ENCODE measurements at places on chromosomes 16 and 17. TPM values are rescaled to one million over a fixed set of nuclear protein-coding genes. Genes with fewer than 3 reads are reported as not detected.

- no peak for DNase-seq
These were observed 366.3 kb downstream of the WWOX start for GRCh38 chr16:78465730-78466129.

GRCh38 chr17:65531256-65532100, 30.0 kb downstream of the AXIN2 start:
- DNase-seq: peak; percentile 43

The NF1 gene
- polyA plus RNA-seq: 9.0 TPM

DNA sequence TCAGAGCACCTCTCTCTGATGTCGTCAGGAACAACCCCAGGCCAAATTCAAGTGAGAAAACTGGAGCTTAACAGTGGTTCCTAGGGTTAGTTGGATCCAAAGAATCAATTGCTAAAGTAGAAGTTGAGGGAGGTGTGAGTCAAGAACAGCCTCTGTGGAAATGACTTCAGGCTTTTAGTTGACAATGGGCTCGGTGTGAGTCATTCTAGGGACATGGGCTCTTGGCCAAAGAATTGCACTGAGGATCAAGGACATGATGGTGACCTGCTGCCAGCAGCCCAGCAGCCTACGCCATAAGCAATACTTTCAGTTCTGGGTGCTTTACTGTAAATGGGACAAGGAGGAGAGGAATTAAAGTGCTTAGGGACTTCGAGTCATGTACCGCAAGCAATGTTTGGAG, 32.1 kb upstream of the SMURF2 start:
- no peak for DNase-seq

The RHBDL1 gene
- 3.6 TPM for polyA plus RNA-seq

The VAT1L gene
- polyA plus RNA-seq: 5.9 TPM

The CHD9NB gene
- polyA plus RNA-seq: 0.76 TPM

DNA sequence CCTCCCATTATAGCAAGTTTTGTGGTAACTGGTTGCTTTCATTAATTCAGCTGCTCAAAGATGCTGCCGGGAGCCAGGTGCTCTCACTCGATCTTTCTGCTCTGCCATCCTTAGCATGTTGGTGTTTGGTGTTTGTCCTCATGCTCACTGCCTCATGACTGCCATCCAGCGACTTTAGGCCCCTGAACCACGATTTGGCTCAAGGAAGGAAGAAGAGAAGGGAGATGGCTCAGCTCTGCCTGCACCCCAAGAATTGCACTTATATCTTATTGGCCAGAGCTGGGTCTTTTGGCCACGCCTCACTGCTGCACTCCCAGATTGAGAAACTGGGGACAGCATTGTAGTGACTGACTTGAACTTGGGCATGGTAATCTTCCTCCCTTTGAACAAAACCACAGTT, 52.7 kb downstream of the ARSG start:
- DNase-seq: no peak

The RNF222 gene
- polyA plus RNA-seq: not detected

GRCh38 chr16:50996830-50997186, 154.3 kb downstream of the SALL1 start:
- no peak for DNase-seq

GRCh38 chr16:15894571-15895374, 6.4 kb upstream of the CEP20 start:
- DNase-seq: no peak

The RNF157 gene
- polyA plus RNA-seq: 5.5 TPM

The MMP28 gene
- polyA plus RNA-seq: 3.4 TPM

DNA sequence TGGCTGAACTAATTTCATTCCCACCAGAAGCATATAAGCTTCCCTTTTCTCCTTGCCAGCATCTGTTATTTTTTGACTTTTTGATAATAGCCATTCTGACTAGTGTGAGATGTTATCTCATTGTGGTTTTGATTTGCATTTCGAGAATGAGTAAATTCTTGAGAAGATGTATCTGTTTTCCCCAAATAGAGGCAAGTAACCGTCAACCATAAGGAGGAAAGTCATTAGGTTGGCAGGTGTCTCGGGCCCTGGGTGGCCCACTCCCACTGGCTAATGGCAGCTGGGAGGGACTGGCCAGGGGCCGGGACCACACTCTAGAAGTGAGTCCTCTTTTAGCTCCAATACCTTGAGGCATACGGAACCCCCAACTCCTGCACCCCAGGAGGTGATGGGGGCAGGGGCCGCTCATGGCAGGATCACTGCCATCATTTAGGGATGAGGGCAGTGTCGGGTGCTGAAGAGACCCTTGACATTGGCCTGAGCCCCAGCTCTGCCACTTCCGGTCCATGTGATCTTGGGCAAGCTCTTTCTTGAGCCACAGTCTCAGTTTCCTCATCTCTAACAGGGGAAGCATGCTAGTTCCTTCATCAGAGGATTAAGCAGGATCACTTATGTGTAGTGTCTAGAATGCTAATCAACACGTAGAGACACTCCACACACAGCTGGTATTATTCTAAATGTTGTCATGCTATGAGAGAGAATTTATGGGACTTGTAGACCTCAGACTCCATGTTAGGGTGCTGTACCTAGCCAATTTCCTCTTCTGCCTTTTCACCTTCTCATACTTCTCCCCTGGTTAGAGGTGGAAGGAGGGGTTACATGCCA, 44.3 kb downstream of the RGS9 start:
- no peak for DNase-seq
